Myocyte (in vitro differentiated cells): ENCODE measurements at places on chromosomes 11 and 22. TPM values are rescaled to one million over a fixed set of nuclear protein-coding genes. Genes with fewer than 3 reads are reported as not detected.

RRM1 gene
- total RNA-seq = 40.8 and 41.5 TPM in 2 replicates

OR2AG2 gene
- total RNA-seq = not detected in 2 replicates

ILK gene
- 139 and 165 TPM in 2 replicates for total RNA-seq

DRD4 gene
- not detected in 2 replicates for total RNA-seq

KCNK7 gene
- not detected in 2 replicates for total RNA-seq

MPZL3 gene
- total RNA-seq = not detected in 2 replicates

MAPK1 gene
- 110 and 113 TPM in 2 replicates for total RNA-seq

SLC22A6 gene
- not detected in 2 replicates for total RNA-seq

OR4A16 gene
- not detected in 2 replicates for total RNA-seq

BRD1 gene
- total RNA-seq = 20.1 and 21.4 TPM in 2 replicates

SYNGR1 gene
- total RNA-seq = 0.29 and 4.9 TPM in 2 replicates

DNA sequence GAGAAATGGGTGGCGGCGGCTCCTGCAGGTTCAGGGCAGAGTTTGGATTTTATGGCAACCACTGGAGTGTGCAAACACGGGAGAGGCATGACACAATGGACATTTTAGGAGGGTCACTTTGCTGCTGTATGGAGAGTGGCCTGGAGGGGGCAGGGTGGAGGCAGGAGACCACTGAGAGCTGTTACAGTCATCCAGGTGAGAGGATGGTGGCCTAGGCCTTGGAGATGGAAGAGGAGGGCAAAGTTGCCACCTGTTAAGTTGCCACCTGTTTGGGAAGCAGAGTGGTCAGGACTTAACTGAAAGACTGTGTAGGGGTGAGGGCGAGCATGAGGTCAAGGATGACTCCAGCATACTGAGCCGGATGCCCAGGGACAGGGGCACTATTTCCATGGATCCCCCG lies 2.3 kb upstream of the RAD9A start:
- DNase-seq = no peak

- no peak for DNase-seq
Observed at GRCh38 chr22:29951791-29952413, 68.9 kb downstream of the MTMR3 start.

DNA sequence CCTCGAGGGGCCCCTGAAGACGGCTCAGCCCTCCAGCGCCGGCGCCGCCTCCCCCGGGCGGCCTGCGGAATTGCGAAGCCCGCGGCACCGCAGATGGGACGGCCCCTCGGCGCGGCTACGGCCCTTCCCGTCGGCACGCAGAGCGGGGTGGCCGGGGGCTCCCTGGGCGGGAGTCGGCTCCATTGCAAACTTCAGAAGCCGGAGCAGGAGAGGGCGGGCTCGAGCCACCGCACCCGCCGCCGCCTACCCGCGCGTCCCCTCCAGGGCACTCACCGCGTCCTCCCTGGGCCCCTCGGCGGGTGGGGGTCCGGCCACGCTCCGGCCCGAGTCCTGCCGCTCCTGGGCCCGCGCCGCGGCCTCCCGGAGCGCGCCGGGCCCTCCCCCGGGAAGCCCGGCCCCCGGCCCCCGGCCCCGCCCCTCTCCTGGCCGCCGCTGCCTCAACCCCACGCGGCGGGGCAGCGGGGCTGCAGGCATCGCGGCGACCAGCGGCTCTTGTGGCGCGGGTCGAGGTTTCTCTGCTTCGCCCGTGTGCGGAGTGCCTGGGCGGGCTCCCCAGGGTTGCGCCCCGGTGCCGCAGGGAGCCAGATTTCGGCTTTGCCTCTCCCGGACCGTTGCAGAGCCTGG lies at the start of gene PACSIN3:
TSS of gene PACSIN3 (minus strand) at position 359 of the 624 bp plus-strand sequence. CDS start 3,707 bp downstream, outside the sequence.
- peak; percentile 41 for DNase-seq

DNA sequence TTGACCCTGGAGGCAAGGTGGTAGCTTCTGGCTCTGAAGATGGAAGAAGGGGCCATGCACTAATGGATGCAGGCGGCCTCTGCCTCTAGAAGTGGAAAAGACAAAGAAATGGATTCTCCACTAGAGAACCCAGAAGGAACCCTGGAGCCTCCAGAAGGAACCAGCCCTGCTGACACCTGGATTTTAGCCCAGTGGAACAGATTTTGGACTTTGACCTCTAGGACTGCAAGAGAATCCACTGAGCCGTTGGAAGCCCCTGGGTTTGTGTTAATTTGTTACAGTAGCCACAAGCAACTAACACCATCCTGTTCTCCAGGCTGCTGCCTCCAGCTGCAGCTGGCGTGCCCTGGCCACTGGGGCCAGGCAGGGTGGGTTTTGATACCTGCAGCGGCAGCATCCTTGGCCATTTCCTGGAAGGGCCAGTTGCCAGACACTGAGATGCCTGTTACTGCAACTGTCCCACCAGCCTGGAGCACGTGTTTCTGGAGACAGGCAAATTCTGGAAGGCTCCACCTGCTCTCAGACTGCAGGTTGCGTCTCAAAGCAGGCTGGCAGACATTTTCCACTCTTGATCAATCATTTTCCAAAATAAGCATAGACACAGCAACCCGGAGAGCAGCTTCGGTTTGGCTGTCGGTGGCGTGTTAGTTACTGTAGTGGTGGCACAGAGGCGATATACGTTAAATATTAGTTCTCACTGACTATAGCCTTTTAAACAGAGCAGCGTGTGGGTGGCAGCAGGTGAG lies 76.8 kb upstream of the PARVG start:
- no peak for DNase-seq

- DNase-seq = peak; percentile 23
Observed at GRCh38 chr11:133163463-133164419, 368.6 kb downstream of the OPCML start.

DNA sequence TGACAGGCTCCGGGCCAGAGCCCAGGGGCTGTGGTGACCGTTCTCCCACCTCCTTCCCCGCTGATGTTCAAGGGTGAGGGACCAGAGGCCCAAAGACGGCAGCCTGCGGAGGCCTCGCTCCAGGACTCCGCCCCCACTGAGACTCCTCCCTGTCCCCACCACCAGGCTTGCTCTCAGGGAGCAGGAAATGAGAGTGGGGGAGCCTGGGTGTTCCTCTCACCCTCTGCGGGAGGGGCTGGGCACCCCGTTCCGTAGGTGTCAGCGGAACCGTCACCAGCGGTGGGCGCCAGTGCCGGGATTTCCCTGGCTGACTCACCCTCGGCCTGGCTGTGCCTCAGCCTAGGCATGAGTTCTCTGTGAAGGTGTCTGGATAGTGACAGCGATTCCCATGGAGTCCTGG lies 15.7 kb downstream of the DAGLA start:
- DNase-seq = peak; percentile 51

GRCh38 chr11:131877246-131877942 lies 507.0 kb downstream of the NTM start:
- no peak for DNase-seq

DNA sequence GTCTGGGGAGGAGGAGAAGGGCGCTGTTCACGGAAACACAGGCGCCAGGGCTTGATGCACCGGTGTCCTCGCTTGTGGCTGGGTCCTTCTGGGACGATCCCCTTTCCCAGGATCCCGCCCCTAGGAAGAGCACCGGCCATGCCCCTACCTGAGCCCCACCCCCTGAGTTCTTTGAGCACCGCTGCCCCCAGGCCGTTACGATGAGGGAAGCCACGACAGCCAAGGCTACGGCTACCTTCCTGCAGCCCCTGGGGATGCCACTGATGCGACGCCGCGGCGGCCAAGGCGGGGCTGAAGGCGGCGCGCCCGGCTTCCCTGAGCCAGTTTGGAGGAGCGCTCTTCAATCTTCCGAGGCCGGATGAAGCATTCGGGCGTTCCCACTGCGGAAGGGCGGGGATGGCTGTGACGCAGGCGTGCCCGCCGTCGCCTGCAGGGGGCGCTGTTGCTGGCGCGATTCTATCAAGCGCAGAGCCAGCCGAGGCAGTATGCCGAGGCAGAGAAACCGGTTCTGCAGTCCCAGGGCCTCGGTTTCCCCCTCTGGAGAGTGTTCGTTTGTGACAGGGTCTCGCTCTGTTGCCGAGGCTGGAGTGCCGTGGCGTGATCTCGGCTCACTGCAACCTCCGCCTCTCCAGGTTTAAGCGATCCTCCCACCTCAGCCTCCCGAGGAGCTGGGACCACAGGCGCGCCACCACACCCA lies 9.7 kb upstream of the NEFH start:
- DNase-seq = no peak

DNA sequence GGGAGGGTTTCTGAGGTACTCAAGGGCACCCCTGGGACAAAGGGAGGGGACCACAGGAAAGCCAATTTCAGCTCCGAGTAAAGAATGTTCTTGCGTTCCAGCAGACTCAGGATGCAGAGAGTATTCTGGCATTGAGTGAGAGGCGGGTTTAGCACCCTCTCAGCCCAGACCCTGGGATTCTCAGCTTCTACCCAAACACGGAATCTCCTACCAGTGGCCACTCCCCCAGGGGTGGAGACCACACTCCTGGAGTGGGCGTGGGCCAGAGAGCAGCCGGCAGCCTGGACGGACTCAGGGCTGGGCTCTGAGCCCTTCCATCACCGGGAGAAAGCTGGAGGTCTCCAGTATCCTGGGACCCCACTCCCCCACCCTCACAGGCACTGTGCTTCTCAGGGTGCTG lies 26.1 kb upstream of the TTLL12 start:
- no peak for DNase-seq

- peak; percentile 81 for DNase-seq
Observed at GRCh38 chr11:44936525-44936924, 14.2 kb downstream of the TP53I11 start.

- DNase-seq = no peak
Observed at GRCh38 chr11:60370252-60370810, 8.0 kb upstream of the MS4A7 start.

DNA sequence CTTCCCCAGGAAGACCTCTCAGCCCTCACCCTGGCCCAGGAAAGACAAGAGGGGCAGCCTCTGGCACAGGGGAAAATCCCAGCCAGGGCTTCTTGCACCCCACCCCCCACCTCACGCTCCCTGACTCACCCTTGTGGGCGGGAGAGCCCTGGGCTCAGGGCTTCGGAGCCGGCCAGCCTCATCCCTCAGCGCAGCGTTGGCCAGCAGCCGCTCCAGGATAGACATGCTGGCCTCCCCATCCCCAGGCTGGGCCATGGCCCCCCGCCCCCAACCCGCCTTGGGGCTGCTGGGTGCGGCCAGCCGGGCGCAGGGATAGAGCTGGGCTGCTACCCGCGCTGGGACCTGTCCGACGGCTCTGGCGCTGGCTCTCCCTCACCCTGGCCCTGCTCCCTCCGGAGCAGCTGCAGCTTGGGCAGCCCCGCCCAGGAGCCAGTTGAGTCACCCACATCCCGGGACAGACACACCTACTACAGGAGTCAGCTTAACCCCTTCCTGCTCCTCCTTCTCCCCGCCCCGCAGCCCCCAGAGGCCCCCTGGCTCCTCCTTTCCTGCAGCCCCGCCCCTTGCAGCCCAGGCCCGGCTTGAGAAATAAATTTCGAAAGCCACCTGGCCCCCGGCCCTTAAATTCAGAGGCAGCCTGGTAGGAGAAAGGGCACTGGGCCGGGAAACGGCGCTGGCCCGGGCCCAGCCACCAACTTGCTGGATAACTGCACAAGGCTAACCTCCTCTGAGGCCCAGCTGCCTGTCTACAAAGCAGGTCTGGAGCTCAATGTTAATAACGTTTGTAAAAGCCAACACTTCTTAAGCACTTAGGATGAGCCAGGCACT lies 13.4 kb downstream of the TNKS1BP1 start:
- DNase-seq = peak; percentile 98
